ENCODE measurements at places on chromosomes 6 and 20.

DNA sequence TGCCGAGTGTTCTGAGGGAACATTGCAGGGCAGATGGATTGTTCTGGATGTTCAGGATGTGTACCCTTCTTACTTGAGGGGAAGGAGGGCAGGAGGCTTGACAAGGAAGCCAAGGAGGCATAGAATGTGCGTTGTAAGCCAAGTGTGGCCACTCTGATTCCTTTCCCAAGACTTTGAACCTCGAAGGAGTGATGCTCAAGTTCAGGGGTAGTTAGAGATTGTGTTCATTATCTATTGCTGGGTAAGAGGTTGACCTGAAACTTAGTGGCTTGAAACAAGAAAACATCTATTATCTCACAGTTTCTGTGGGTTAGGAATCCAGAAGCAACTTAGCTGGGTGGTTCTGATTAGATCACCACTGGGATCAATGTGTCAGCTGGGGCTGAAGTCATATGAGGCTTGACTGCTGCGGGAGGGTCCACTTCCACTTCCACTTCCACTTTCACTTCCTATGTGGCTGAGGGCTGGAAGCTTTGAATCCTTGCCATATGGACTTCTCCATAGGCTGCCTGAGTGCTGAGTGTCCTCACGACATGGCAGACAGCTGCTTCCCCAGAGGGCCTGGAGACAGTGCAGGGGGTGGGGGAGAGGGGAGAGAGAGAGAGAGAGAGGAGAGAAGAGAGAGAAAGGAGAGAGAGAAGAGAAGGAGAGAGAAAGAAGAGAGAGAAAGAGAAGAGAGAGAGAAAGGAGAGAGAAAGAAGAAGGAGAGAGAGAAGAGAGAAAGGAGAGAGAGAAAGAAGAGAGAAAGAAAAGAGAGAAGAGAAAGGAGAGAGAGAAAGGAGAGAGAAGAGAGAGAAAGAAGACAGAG, 6.9 kb upstream of the CD40 start:
- DNase-seq: no peak

DNA sequence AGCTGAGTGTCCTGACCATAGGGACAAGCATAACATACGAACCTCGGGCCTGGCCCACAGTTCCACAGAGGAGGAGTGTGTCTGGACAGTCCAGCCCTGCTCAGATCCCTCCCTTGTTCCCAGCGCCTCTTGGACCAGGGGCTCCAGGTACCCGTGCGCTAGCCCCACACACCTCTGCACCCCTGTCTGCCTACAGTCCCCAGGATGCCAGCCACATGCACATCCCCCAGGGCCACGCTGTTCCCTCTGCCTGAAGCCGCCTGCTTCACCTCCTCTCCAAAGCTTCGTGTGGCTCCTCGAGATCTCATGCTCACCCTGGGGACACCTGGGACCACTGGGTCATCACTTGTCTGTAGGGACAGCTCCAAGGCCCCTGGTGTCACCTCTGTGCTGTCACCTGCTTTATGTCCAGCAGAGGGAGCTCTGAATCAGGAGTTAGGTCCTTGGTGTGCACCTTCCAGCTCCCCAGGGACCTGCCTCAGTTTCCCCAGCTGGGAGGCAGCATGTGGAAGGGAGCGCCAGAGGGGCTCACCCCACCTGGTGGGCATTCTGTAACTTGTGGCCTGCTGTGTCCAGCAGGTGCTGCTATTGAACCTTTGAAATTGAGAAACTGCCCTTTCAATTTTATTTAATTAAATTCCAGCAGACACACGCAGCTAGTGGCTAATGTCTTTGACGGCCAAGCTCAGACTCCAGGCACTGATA, 7.3 kb upstream of the YTHDF1 start:
- DNase-seq: peak; percentile 49

GRCh38 chr6:52098721-52099120, 11.3 kb upstream of the PKHD1 start:
- DNase-seq: no peak

DNA sequence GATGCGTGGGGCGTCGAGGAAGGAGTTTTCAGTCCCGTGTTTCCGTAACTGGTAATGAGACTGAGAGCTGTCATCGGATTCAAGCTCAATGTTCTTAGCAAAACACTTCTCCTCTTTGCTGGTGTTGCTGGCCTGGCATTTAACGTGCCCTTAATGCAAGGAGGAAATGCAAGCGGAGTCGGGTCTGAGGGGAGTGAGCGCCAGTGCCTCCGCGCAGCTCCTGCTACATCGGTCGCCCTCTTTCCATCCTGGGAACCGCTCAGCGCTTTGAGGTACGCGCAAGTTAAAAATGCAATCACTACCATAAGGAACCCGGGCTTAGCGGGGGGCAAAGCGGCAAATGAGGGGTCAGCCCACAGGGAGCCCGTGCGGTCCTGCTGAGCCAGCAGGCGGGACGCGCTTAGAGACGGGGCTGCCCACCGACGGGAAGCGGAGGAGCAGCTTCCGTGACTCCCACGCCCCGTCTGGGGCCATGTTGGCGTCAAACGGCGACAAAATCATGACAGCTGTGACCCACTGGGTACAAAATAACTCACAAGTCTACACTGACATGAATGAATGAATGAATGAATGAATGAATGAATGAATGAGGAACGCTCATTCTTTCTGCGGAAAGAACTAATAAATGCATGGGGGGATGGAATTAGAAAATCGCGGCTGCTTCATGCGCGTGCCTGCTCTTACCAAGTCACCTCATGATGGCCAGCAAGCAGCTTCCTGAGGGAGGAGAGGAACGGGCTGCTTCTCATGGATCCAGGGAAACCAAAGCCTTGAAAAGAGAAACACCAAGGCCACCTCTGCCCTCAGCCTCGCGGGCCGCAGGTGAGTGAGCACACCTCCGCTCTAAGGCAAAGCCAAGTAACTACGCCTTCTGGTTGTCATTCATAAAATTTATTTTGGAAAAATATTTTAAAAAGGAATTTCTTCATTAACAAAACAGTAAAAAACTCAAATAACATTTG, 9.3 kb downstream of the DLL1 start:
- peak; percentile 74 for DNase-seq

- no peak for DNase-seq
These were observed 13.8 kb downstream of the ASIP start for GRCh38 chr20:34254979-34255378.

DNA sequence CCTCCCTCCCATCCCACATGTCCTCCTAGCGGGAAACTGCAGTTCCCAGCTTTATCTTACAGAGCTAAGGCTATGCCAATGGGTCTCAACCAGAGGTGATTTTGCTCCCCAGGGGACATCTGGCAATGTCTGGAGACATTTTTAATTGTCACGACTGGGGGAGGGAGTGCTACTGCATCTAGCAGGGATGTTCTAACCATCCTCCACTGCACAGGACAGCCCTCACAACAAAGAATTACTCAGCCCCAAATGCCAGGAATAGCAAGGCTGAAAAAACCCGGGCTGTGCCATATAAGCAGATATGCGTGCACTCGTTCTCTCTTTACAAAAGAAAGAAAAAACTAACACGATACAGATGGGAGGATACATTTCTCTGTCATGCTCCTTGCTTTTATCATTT, 8.5 kb downstream of the MRPS18A start:
- no peak for DNase-seq

- DNase-seq: no peak
These were observed 31.0 kb upstream of the VEGFA start for GRCh38 chr6:43738877-43739641.

- no peak for DNase-seq
These were observed 27.0 kb downstream of the HECA start for GRCh38 chr6:139161817-139162284.

DNA sequence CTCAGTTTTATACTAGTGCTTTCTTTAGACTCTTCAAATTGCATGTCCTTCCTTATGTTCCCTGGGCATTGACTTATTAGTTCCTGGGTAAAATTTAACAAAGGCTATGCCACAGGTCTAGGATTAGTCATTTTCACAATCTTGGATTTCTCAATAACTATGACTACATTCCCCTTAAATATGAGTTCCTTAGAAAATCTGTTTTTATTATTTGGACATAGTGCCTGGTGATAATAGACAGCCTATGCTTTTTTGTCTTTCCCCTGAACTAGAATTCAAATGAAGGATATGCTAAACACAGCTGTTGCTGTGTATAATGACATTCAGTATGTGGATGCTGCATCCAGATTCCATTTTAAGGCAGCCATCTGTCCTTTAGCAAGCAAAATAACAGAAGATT, 1252.8 kb upstream of the GJE1 start:
- no peak for DNase-seq

DNA sequence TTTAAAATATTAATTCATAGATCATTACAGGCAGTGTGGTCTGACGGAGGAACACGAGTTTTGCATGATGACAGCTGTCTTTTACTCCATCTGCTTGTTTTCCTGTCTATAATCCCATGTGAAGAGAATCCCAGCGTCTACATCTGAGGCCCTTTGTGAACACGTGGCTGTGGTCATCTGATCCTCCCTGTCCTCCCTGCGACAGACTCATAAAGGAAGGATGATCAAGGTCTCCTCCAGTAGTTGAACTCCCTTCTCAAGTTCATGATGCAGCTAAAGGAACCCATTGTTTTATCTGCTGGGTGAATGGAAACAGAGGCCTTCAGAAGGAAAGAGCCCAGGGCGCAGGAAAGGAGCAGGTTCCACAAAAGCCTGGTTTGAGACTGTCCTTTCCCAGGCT, 435.8 kb upstream of the JARID2 start:
- no peak for DNase-seq

- no peak for DNase-seq
These were observed 82.6 kb downstream of the THBS2 start for GRCh38 chr6:169171016-169171415.

- no peak for DNase-seq
These were observed 55.7 kb upstream of the NOP56 start for GRCh38 chr20:2596673-2597279.

GRCh38 chr6:112691289-112691688, 344.2 kb downstream of the RFPL4B start:
- no peak for DNase-seq

DNA sequence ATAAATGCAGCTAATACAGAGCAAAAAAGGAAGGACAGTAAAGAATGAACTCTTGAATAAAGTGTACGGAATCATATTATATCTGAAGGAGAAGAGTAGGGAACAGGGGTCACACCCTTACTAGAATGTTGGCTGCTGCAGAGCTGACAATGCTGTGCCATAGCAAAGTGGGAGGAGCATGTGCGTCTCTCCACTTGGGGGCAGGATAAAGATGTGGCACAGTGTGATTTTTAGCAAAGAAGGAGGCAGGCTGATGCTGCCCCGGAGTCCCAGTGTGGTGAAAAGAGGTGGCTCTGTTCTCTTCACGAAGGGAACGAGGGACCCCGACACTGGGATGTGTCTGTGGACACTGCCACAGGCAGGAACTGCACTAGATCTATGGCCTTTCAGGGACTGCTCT, 67.5 kb downstream of the INSM1 start:
- DNase-seq: peak; percentile 87

GRCh38 chr20:3925113-3925695, 36.0 kb downstream of the PANK2 start:
- no peak for DNase-seq

DNA sequence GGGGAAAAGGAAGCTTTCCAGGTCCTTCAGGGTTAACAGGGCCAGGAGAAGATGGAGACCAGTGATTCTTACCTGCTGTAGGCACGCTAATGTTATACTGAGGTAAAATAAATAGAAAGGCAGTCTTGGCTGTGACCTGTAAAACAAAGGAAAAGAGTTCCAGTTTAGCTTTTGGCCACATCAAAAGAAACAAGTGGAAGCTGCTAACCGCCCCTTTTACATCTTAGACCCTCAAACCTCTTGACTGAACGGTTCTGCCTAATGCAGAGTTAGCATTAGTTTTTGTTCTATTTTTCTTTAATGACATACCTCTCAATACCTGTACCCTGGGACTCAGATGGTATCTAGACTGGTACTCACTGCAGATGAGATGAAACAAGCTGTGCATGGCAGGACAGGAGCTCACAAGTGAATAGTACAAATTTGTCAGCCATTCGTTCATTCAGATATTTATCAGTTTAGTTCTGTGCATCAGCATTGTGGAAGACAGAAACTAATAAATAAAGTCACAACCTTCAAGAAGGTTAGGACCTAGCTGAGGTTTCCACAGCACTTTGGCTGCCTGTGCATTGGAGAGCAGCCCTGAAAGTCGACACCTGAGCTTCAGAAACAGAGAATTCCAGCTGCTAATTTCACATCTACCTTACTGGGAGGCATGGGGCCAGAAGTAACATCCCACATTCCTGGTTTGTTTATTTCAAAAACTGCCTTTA, 41.0 kb downstream of the TRAM2 start:
- DNase-seq: no peak

GRCh38 chr20:43571771-43572170, 12.9 kb downstream of the SGK2 start:
- no peak for DNase-seq

DNA sequence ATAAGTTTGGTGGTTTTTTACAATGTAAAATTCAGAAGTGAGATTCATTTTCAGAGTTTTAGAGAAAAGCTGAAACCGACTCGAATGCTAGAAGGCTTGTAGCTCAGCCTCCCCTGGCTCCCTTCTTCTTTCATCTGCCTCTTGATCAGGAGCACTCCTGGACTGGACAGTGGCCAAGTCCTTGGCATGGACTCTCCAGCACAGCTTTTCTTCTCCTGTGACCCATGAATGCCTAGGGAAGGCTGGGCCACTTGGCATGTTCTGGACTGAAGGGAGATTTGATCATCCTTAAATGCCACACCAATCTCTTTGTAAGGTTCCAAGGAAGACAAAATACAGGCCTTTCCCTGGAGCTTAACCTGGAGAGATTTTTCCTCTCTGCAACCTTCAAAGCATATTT, 384.0 kb upstream of the SASH1 start:
- DNase-seq: no peak

- DNase-seq: no peak
These were observed 144.5 kb downstream of the SYCP2 start for GRCh38 chr20:59788811-59789397.

DNA sequence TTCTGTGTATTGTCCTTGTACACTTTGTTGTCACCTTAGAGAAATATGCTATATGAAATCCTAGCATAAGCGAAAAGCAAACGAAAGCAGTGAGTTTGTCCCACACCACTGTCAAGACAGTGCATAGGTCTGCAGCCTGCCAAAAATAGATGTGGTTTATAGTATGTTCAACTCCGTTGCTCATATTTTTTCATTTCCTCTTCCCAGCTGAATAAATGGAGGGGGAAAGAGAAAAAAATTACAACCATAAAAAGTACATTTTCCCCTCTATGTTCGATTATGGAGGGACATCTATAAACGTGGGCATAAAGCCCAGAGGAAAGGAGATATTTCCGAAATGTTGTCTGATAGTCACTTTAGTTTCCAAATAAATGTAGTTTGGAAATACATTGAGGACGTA, 25.8 kb downstream of the PRL start:
- DNase-seq: no peak

DNA sequence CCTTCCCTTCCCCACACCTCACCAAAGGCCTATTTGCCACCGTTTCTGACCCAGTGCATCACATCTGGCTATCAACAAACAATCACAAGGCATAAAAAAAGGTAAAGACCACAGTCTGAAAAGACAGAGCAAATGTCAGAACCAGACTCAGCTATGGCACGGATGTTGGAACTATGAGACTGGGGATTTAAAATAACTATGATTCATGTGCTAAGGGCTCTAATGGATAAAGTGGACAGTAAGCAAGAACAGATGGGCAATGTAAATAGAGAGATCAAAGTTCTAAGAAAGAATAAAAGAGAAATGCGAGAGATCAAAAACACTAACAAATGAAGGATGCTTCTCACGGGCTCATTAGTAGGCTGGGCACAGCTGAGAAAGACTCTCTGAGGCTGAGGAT, 99.5 kb downstream of the LAMP5 start:
- no peak for DNase-seq

- no peak for DNase-seq
These were observed 15.5 kb upstream of the RBM38 start for GRCh38 chr20:57375652-57376230.

Measured in posterior cingulate gyrus (tissue), 11 donors.